Right atrium auricular region (tissue), 2 donors: ENCODE measurements at places on chromosomes 1 and 21. TPM values are rescaled to one million over a fixed set of nuclear protein-coding genes. Genes with fewer than 3 reads are reported as not detected.

NHLH1 gene
- not detected for total RNA-seq

IFNAR2 gene
- 5.8 TPM for total RNA-seq

RAB29 gene
- total RNA-seq, result 18.6 TPM

CELSR2 gene
- total RNA-seq, result 20.2 TPM

CCDC185 gene
- not detected for total RNA-seq

EPHA2 gene
- 43.5 TPM for total RNA-seq

AGT gene
- 152 TPM for total RNA-seq

KIF21B gene
- 0.48 TPM for total RNA-seq

RCSD1 gene
- 26.5 TPM for total RNA-seq

KCNJ9 gene
- not detected for total RNA-seq
